NCI-H2171 (cell line): ENCODE measurements at places on chromosomes 3 and 15.

GRCh38 chr3:108527109-108527508 is 16.7 kb upstream of the MYH15 start:
- no peak for DNase-seq

DNA sequence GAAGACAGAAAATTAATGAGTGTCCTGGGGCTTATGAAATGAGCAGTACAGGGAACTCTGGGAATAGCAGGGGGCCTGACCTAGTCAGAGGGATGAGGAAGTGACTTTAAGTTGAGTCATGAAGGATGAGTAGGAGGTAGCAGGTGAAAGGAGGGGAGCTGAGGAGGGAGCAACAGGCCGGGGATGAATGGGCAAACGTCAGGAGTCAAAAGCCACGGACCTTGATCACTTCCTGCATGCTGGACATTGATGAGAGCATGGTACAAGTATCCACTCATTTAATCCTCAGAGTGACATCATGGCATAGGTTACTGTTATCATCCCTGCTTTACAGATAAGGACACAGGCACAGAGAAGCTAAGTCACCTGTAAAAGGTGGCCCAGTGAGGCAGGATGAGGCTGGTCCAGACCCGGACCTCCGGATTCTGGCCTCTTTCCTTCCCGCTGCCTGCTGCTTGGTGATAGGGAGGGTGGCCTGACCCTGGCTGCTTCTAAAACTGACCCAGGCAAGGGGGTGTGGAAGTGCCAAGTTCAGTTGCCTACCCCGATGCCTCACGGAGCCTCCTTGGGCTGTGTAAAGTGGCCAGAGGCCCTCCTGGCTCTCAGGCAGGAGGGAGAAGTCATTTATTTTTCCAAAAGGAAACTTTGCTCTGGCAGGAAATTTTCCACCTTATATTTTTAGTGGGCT is 7.6 kb downstream of the CORO2B start:
- DNase-seq, result no peak

- DNase-seq, result no peak
These were observed 45.6 kb upstream of the TCAIM start for GRCh38 chr3:44292947-44293346.

GRCh38 chr15:64634027-64634426 is 141.4 kb downstream of the RBPMS2 start:
- DNase-seq, result no peak

DNA sequence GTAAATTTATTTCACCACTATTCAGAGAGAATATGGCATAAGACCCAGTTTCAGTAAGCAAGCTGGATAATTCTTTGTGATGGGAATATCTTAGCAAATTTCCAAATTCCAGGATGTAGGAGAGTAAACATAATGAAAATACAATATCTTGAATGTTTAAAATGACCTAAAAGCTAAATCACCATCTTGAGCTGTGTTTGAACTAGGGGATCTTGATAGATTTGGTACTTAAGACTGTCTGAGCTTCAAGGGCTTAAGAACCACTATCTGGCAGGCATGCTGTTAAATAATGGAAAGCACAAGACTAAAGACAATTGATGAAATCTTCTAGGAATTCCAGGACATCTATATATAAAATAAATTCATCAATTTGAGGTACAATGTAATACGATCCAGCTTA is 217.7 kb downstream of the ATP8B4 start:
- DNase-seq, result no peak

GRCh38 chr3:67657192-67657591 is 2.8 kb upstream of the SUCLG2 start:
- DNase-seq, result no peak

DNA sequence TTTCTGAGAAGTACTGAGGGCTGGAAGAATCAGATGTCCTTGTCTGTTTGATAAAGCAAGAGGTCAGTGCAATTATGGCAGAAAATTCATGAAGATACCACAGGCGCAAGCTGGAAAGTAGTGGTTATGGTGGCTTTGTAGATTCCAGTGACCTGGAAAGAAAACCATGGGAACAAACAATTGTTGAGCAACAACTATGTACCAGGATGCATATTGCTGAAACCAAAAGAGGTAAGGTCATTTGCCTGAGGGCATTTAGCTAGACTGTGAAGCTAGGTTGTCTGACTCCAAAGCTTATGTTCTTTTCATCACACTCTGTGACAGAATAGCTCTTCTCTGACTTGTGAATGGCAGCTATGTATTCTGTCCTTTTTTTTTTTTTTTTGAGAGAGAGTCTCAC is 74.0 kb downstream of the B3GALNT1 start:
- no peak for DNase-seq

GRCh38 chr3:38453913-38454177 is 155 bp downstream of the ACVR2B start:
- no peak for DNase-seq

- no peak for DNase-seq
These were observed 58.2 kb upstream of the NR2E3 start for GRCh38 chr15:71752128-71752527.

GRCh38 chr3:10011631-10012030 is 14.6 kb upstream of the FANCD2 start:
- no peak for DNase-seq

DNA sequence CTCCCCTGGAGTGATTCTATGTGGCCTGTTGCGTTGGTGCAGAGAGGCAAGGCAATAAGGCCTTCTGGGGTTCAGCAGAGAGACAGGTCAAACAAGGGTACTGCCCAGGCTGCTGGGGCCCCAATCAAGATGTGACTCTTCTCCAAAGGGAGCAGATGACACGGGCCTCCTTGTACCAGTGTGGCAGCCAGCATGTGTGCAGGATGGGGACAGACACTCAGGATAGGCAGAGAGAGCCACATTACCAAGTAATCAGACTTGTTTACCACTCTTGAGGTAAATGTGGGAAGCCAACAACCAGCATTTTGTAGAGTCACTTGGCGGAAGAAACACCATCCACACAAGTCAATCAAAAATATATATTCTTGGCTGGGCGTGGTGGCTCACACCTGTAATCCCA is 95.3 kb upstream of the DLG1 start:
- no peak for DNase-seq

GRCh38 chr3:43583481-43583880 is 38.3 kb downstream of the ANO10 start:
- DNase-seq, result no peak

DNA sequence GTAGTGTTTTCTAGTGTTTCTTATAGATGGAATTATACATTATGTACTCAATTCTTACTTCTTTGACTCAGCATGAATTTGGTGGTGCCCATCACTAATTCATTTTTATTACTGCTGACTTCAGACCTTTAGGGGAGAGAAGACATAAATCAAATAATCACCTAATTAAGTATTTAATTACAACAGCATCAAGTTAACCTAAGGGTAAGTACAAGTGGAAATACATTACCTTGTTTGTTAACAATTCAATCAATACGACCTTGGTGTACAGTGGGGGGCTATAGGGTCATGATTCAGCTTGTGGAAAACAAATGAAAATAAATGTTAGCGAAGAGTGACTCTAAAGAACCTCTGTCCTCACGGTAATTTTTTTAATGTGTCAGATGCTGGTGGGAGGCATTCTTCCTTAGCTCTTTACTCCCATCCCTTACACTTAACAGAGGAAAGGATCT is 538 bp upstream of the CAPN7 start:
- no peak for DNase-seq

DNA sequence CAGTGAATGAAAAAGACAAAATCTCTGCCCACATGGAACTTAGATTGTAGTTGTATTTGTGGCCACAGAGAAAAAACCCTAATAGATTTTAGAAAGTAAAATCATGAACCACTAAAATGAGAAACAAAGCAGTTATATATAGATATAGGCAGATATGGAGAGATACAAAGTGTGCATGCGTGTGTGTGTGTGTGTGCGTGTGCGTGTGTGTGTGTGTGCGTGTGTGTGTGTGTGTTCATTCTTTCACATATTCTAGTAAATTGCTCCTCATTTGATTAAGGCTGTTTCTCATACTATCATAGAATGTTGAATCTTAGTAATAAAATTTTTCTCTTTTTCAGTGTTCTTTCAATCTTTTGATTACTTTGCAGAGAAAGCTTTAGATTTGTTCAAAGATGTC is 118.6 kb downstream of the DNAJB8 start:
- DNase-seq, result no peak

DNA sequence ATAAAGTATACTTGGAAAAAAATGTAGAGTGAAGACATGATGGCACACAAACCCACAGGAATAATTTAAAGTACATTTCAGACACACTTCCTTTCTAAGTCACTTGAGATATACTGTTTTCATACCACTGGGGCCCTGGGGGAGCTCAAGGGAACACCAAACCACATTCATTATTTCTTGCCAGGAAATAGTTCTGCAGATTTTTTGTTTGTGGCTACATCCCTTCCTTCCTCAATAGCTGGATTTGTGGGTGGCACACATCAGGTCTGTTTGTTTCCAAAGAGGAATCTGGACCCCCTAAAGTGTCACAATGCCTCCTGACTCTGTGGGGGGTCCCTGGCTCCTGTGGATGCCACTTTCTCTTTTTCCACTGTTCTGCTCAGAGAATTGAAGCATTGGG is 153.5 kb upstream of the COL8A1 start:
- no peak for DNase-seq

DNA sequence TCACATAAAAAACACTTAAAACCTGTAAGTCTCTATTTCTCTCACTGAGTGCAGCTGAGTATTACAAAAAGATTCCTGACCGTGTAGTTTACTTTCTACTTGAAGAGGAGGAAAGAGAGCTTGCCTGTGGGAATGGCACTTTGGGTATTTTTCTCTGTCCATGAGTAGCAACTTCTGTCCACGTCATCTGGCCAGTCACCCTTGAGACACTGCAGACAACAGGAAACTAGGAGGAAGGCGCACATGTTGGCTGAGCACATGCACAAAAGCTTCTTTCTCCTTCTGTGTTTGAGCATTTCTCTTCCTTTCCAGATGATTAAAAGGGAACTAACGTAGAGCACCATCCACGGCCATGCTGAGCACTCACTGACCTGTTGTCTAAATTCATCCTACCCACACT is 19.7 kb downstream of the STARD5 start:
- no peak for DNase-seq

DNA sequence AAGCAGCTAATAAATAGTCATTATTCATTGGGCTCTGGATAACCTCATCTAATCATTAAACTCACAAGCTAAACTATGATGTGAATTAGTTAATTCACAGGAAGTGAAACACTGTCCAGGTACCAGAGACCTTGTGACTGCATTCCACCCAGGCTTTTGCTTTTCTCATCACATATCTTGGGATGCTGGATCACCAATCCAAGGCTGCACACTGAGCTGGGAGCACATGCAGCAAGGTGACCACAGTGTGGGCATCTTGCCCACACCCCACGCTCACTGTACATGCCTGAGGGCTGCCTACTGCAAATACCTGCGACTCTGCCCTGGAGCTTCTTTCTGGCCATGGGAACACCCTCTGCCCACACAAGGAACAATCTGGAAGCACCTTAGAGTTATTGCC is 40.6 kb upstream of the TNFAIP8L3 start:
- DNase-seq, result no peak

- no peak for DNase-seq
These were observed 983 bp downstream of the KBTBD12 start for GRCh38 chr3:127915937-127916493.

GRCh38 chr15:69648212-69648611 is 195.6 kb downstream of the RPLP1 start:
- DNase-seq, result peak; percentile 87

DNA sequence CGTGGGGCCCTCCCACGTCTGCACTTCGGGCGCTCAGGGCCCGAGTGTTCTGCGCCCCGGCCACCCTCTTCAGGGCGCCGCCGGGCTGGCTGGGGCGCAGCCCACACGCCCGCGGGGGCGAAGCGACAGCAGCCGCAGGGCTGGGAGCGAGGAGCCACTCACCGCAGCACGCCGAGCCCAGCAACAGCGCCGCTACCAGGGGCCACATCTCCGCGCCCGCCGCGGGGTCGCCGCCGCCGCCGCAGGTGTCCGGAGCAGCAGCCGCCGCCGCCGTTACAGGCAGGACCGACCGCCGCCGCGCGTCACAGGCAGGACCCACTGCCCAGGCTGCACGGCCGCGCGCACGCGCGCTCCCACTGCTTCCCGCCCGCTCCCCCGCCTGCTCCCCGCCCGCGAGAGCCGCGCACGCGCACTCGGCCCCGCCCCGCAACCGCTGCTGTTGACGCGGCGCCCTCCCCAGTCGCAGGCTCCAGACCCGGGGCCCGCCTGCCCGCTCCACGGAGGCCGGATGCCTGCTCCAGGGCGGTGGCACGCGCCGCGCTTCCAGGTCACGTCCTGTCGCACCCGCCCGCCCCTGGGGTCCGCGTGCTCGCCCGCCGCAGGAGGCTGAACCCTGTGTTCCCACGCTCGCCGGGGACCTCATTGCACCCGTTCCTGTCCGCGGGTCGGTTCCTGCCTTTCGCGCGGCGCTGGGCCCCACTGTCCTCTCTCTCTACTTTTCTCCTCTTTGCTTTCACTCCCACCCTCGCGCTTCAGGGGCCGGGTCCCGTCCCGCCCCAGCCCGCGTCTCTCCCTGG is at the start of gene CD47:
TSS of gene CD47 (minus strand) at position 331 of the 797 bp plus-strand sequence. CDS start at position 208, 123 bp downstream.
- DNase-seq, result peak; percentile 92

- DNase-seq, result no peak
These were observed 39.4 kb downstream of the SH3BP5 start for GRCh38 chr3:15292765-15293522.

GRCh38 chr3:11991751-11992150 is 12.4 kb upstream of the SYN2 start:
- DNase-seq, result peak; percentile 28

GRCh38 chr3:177150970-177151627 is 46.2 kb downstream of the TBL1XR1 start:
- no peak for DNase-seq

- no peak for DNase-seq
These were observed 143.5 kb downstream of the ADAM10 start for GRCh38 chr15:58605931-58606530.

GRCh38 chr3:171375666-171376595 is 84.3 kb downstream of the TNIK start:
- no peak for DNase-seq

DNA sequence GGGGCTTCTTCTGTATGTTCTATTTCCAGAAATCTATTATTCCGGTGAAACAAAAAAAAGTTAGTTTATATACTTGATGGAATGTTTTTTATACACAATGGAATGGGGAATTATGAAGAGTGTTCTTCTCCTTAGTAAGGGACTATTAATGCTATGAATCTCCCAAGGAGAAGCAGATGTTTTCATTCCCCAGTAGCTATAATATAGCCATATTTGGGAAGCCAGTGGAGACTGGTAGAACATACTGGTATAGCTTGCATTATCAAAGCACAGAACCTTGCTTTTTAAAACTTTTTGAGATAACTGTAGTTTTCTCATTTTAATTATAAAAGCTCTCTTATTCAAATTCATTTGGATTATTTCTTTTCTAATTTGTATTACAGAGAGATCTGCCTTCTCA is 38.3 kb downstream of the ADGRG7 start:
- DNase-seq, result no peak
